CD4-positive, alpha-beta T cell treated with Interferon gamma for 1 hour (primary cell): ENCODE measurements at places on chromosomes 11 and 22.

GRCh38 chr11:9139628-9140357 is 48.4 kb upstream of the SCUBE2 start:
- no peak for DNase-seq

- DNase-seq = no peak
Measured at GRCh38 chr22:44210722-44211121, 30.0 kb downstream of the PARVG start.

- DNase-seq = no peak
Measured at GRCh38 chr11:75493626-75494025, 32.1 kb downstream of the GDPD5 start.

DNA sequence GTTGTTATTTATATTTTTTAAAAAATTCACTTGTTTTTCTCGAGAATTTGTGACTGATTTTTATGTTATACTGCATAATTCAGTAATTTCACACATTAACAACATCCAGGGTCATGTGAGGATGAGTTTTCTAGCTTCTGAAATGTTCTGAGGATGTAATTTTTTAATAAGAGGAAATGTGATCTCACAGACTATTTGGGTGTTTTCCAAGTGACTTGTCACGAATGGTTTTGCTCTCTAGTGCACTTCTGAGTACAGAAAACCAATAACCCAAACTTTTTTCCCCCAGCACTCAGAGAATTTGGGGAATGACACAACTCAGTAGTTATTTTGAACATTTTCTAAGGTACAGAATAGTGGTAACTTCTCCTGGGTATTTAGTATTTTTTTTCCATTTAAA is 821.1 kb upstream of the ARHGAP42 start:
- DNase-seq = no peak

DNA sequence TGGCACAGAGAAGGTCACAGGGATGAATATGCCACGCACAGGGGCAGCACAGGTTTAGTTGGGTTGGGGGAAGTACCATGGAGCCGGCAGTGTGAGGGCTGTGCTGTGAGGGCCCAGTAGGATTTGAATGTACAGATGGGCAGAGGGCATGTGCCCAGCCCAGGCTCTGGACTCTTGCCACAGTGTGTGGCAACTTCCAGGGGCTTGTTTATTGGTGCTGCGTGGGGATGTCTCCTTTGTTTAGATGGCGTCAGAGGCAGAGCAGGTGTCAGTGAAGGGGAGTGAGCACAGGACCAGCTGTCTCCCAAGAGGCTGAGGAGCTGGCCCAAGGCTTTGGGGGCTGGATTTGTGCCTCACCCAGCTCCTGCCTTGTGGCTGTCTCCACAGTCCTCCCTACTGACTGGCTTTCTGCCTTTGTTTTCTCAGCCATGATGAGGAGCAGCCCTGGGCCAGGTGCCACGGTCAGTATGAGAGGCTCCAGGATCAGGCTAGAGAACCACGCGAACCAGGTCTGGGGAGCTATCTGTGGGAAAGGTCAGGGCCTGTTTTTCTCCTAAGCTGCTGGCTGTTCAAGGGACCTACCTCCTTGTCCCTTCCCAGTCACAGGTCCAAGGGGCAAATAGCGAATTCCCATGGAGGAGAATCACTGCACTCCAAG is 21.9 kb downstream of the SUN2 start:
- no peak for DNase-seq

GRCh38 chr11:118434553-118435289 is 1.6 kb upstream of the KMT2A start:
- DNase-seq = peak; percentile 19

- DNase-seq = no peak
Measured at GRCh38 chr11:65622011-65622410, 6.4 kb downstream of the PCNX3 start.

DNA sequence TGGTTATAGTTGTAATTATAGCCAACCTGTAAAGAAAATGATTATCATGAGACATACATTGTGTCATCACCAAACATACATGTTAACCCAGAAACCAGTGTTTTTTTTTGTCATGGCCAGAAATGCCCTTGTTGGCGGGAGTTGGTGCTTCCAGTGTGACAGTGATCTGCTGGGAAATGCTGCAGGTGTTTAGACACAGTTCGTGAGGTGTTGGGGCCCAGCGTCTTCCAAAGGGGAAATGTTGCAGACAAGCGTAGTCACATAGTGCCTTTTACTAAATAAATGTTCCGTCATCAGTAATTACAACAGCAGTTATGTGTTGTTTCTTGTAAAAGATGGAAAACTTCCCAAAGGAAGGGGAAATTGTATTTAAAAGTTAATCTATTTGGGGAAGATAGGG is 92.6 kb upstream of the GAL start:
- no peak for DNase-seq

GRCh38 chr11:131025020-131025419 is 108.7 kb upstream of the SNX19 start:
- no peak for DNase-seq

DNA sequence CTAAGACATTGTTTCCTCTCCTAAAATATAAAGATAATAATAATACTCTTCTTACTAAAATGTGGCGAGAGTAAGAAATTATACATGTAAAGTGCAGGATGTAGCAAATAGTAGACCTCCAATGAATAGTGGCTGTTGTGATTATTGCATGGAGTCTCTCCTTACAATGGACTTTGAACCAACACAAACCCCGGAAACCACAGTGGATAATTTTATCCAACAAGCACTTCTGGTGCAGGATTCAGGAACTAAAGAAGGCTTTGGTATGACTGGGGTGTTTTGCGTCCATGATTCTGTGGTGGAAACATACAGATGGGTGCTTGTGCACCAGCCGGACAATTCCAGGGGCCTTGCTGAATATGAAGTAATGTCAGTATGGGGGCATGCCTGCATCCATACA is 146.4 kb upstream of the UBASH3B start:
- no peak for DNase-seq

- no peak for DNase-seq
Measured at GRCh38 chr11:122342089-122342744, 226.2 kb upstream of the BLID start.

DNA sequence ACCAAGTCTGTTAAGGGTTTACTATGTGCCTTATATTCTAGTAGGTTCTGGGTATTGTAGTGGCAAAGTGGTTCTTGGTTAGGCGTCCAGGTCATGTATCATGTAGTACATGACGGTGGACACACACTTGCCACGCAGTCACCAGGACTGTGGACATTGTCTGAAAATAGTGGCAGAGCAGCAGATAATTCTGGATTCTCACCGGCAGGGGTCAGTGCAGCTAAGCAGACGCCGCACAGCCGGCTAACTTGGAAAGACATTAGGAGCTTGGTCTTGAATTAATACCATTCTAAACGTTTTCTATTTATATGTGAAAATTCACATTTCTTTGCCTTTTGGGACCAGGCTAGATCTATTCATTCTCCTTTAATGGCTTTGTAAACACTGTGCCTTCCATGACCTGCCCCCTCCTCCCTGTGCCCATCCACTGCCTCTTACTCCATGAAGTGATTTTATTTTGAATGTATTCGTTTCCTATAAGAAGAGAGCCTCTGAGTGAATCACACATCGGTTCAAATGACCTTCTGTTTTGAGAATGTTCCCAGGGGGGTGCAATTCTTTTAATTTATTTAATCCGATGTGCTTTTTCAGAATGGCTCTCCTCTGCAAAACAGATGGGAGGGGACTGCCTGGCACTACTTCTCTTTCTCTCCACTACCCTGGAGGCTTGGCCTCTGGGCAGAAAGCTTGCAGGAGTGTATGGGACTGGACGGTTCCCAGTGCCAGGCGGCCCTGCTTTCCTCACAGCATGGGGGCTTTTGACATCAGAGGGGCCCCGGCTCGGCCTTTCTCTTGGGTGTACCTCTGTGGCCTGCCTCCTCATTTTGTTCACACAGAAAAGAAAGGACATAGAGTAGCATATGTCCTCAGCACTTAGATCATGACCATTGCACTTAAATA is 378.0 kb downstream of the NTM start:
- DNase-seq = peak; percentile 16

DNA sequence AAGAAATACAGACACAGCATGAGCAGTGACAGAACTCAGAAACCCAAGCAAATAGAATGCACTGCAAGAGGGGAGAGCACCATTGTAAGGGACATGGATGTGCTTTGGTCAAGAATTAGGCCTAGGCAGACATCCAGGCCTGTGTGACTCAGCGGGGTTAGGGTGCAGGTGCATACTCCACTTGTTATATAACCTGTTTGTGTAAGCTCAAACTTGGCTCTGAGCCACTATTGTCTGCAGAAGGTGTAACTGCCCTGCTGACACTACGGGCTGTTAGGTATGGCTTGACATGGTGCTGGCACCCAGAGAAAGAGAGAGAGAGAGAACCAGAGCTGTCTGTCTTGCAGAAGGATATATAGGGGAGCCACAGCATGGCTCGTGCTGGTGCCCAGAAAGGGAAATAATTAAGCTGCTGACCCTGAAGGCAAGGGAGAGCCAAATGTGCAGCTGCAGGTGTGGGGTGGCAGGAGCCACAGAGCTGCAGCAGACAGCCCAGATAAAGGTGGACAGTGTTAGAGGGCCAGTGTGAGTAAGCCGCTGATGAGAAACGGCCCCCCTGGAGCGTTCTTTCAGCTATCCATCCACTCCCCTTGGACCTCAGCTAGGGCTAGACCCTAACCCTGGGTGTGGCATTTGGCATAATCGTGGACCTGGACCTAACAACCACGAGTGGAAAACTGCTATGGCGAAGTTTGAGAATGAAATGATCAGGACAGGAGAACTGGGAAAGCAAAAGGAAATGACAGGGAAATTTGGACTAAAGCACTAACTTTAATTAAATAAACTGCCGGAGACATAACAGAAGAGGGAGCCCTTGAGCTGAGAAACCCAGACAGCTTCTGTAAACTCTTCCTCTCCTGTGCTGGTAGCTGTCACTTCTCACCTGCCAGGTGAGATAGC is 253.0 kb upstream of the CCDC179 start:
- DNase-seq = no peak

GRCh38 chr11:55481416-55481815 is 72.9 kb upstream of the OR4C15 start:
- no peak for DNase-seq

DNA sequence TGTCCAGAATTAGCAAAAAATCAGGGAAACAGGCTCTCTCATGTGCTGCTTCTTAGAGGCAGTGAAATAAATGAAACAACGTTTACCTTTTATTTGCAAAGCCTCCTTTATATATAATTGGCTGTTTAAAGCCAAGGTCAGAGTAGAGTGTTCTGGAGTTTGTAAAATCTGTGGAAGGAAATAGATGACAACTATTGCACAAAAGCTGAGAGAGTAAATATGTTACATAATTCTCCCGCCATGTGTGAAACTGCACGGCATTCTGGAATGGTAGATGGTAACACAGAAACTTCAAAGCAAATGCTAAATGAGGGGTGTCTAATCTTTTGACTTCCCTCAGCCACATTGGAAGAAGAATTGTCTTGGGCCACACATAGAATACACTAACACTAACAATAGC is 51.5 kb upstream of the FGF3 start:
- no peak for DNase-seq

DNA sequence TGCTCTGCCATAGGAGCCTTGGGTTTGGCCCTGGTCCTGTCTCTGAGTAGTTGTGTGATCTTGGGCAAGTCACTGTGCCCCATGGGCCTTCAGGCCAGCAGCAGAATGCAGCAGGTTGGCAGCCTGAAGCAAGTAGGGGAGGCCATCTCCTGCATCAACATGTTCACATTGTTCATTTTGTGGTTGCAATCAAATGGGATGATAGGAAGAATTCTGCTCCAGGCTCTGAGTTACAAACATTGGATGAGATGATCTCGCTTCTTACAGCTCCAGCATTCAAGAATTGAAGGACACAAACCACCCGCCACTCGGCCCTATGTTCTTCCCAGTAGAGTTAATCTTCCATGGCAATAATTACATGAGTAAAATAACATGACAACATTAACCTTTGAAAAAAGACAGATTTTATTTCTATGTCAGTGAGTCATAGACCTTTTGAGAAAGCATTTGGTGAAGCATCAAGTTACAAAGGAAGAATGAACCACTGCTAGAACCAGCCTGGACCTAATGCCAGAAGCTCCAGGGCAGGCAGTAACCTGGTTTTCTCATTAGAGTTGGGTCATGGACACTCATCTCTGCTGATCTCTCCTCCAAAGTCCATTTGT is 308.3 kb upstream of the NCAM1 start:
- DNase-seq = no peak

GRCh38 chr11:1906611-1907423 is 12.7 kb upstream of the TNNT3 start:
- DNase-seq = no peak

GRCh38 chr22:31105282-31105929 is 2.0 kb downstream of the SELENOM start:
- DNase-seq = no peak

DNA sequence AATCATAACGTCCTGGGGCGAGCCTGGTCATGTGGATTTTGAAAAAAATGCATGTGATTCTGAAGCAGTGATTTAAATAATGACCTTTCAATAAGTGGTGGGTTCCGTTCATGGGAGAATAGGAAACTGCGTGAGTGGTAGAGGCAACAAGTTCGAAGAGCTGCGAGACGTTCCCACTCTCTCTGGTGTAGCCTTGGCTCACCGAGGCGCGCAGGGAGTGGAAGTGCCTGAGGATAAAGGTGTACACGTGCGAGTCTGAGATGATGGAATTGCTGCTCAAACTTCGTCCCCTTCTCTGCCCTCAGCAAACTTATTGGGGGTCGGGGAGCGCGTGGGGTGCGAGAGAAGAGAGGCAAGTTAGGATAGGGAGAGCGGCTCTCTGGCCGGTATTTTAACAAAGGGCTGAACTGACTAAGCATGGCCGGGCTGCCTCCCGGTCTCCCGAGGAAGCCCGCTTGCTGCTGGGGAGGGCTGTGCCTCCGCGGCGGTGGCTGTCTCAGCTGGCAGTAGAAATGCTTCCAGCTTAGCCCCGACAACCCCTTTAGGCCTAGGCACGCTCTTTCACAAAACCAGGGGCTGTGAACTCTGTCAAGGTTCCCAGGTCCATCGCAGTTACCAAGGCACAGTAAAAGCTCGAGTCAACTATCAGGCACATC is 875 bp upstream of the STT3A start:
- DNase-seq = no peak

DNA sequence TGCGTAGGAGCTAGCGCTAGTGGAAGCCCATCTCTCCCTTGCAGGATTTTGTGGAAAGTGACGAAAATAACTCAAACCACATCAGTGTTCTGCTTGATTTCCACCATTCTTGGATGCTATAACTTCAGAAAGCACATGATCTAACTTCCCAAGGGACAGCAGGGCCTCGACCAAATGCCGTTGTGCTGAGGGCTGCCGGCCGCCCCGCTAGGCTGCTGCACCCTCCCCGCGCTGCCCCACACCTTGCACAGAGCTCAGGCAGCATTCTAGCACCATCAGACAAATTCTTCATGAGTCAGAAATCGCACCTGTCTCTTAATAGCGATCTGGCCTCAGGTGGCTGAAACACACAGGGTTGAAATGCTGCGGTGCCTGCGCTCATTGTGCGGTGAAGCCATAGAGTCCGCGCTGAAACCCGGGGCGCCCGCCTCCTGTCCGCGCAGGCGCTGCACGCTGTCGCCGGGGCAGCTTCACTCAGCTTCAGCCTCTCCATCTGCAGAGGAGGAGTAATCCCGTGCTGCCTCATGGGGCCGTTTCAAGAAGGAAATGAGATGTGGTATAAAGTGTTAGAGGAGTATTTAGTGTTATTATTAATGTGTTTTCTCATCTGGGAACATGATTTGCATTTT is 59.2 kb upstream of the B3GAT1 start:
- DNase-seq = no peak
